Stimulated activated CD4-positive, alpha-beta T cell treated with anti-CD3 and anti-CD28 coated beads, Interleukin-1b, Interleukin-23, amount 100 ng/mL, for 1 hour (primary cell): ENCODE measurements at places on chromosomes 1 and 21.

DNA sequence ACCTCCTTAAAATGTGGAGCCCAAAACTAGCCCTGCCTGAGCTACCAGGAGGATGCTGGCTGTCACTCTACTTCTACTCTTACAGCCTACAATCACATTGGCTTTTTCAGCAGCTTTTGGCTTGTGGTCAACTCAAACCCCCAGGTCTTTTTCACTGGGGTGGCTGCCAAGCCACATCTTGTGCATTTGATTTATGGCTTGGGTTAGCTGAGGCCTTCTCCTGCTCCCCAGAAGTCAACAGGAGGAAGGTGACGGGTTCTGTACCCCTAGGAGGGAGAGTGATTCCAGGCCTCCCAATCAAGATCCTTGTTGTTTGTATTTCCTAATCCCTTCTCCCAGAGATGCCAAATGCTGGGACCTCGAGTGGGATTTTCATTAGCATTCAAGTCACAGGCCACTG is 124.3 kb downstream of the LACTBL1 start:
- no peak for DNase-seq

DNA sequence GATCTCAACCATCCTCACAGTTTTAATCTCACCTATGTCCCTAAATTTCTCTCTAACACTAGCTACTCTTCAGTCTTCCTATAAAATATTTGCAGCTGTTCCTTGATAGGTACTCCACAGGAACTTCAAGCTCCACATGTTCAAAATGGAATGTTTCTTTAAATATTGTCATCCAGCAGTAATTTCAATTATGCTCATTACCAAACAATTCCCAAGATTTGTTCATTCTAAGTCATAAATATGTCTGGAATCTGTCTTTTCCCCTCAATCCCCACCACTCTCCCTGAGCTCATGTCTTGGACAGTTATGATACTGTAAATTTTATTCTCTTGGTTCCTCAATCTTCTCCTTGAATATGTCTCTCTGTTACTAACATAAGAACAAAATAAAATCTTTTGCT is 214.4 kb downstream of the NRIP1 start:
- no peak for DNase-seq

DNA sequence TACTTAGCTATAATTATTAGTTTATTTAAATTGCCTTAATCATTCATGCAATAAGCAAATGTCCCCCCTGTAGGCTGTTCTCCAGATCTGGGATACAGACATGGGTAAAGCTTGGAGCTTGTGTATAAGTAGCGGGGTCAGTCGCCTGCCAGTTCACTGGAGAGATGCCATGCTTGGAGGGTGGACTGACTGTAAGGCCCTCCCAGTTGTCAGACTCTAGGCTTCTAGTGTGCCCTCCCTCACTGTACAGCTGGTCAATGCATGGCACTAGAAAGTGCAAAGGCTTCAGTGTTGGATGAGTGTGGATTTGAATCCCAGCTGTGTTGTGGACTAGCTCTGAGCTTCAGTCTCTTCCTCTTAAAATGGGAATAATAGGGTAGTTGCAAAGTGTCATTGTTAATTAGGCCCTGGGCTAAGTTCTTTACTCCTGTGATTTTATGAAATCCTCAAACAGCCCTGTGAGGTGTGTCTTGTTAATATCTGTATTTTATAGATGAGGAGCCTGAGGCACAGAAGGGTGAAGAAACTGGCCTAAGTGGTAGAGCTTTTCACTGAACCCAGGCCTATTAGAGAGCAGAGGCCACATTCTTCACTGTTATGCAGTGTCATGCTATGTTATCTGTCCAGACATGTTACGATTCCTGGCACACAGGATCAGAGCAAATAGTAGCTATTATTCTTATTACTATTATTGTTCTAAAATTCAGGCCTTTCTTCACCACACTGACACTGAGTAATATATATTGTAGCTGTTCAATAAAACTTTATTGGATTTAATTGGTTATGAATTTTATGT is 85.9 kb downstream of the ROR1 start:
- DNase-seq = no peak

GRCh38 chr1:89633800-89634625 is 1.1 kb downstream of the LRRC8C start:
- no peak for DNase-seq

- no peak for DNase-seq
Measured at GRCh38 chr21:35234725-35235124, 185.6 kb upstream of the RUNX1 start.

DNA sequence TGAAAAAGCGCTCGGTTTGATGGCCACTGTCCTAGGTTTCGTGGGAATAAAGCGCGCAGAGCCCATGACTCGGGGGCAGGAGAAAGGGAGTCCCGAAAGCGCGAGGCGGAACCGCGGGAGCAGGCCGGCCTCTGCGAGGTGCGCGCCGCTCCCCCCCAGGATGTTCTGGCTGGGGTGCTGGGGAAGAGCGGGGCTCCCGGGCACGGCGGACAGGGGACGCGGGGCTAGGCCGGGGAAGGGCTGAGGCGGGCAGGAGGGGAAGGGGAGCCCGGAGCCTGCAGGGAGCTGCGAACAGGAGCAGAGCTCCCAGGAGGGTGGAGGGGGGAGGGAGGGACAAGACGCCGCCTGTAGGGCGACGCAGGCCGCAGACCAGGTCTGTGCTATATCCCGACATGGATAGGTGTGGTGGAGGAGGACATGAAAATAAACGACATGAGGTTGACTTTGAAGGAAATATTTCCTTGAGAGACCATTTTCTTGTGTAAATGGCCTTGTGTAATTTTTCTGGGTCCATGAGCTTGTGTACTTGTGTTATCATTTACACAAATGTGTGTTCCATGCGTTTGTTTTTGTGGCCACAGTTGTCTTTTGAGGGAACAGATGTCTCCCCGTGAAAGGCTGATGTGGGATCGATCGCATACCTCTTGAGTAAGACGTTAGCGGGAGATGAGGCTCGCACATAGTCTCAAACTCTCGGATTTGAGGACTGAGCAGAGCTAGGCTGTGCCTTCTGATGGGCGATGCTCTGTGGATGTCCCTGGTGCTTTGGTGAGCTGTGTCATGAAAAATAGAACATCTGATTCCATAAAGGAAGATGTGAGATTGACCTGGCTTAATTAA is 1.3 kb downstream of the PCNT start:
- no peak for DNase-seq

DNA sequence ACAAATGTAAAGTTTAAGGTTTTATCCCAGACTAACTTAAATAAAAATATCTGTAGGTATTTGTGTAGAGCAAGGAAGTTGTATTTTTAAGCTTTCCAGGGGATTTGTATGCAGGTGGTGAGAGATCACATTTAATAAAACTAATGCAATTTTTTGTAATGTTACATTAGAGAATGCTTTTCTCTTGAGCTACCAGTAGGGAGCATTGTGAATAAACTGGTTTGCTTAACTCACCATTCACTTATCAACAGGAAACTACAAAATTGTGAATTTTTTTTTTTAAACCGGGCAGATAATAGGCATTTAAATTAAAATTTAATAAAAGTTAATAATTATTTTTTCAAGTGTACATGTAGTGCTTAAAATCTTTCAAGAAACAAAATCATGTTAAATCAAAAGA is 78.6 kb downstream of the IVNS1ABP start:
- no peak for DNase-seq

GRCh38 chr1:53134961-53135734 is 7.3 kb downstream of the SLC1A7 start:
- no peak for DNase-seq

DNA sequence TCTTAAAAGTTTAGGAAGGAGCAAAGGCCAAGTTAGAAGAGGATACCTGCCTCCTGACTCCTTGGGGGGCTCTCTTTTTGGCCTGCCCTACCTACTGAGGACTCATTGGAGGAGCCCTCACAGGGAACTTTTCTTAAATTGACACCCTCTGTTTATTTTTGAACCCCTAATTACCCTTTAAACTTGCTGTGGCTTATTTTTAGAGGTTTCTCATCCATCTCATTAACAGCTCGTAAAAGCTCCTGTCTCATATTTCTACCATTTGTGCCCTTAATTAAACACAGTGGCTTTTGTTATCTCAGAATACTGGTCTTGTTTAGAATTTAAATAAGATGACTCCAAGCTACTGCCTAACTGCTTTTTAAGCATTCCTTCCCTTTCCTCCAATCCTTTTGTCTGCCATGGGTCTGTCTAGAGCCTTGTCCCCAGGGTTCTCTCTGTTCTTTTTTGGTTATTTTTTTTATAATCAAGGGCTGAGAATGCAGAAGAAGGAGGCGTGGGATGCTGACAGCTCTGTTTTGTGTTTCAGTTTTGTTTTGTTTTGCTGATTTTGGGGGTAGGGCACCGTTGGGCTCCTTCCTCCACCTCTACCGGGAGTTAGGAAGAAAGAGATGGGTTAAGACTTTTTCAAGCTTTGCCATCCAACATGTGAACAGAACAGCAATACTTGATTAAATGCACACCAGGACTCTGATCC is 78.0 kb downstream of the SYT6 start:
- DNase-seq = no peak

GRCh38 chr1:8671306-8671917 is 146.0 kb downstream of the RERE start:
- DNase-seq = no peak

DNA sequence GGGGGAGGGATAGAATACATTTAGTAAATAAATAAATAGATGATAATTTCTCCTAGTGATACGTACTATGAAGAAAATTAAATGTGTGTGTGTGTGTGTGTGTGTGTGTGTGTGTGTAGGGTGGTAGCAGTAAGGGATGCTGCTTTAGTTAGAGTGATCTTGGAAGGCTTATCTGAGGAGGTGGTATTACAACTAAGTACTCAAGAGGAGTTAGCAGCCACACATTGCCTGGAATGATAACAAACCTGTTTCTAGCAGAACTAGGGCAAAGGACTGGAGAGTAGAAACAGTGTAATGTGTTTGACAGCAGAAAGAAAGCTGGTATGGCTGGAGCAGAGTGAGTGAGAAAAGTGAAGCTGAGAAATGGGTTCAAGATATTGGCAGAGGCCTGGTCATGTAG is 58.3 kb upstream of the FASLG start:
- DNase-seq = no peak

GRCh38 chr1:24996983-24997893 is 67.2 kb upstream of the RUNX3 start:
- no peak for DNase-seq

- DNase-seq = no peak
Measured at GRCh38 chr1:45621501-45621836, 2.4 kb downstream of the CCDC17 start.

- DNase-seq = no peak
Measured at GRCh38 chr21:22356663-22357062, 1358.5 kb downstream of the NCAM2 start.

GRCh38 chr1:35046730-35047129 is 15.0 kb upstream of the ZMYM6 start:
- no peak for DNase-seq

GRCh38 chr21:33063907-33064622 is 5.9 kb upstream of the OLIG1 start:
- no peak for DNase-seq

DNA sequence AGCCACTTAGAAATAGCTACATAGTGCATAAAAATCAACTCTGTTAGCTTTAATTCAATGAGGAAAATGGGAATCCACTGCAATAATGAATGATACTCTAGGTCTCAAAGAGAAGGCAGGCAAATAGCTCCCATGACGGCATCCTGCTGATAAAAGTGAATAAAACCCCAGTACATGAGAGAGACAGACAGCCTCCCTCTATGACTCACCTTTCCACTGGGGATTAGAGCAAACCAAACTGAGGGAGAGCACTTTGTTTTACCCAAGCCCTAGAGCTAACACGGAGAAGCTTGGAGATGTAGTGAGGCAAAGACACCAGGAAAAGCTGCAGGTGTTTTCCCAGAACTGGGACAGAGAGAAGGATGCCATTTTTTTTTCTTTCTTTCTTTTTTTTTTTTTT is 621.9 kb downstream of the LRRIQ3 start:
- DNase-seq = no peak

DNA sequence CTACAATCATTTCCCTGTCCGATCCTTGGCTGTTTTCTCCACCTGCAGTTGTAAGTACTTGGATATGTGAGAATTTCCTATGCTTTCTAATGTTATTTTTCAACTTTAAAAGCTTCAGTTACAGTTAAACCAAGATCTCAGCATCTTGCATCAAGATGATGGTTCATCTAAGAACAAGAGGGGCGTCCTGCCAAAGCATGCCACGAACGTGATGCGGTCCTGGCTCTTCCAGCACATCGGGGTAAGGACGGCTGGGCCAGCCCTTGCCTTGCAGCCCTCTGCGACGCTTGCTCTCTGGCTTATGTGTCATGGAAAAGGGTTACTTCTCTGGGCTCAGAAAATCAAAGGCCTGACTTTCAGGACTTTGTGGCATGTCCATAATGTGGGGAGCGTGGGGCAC is 46.8 kb downstream of the PKNOX1 start:
- DNase-seq = no peak

DNA sequence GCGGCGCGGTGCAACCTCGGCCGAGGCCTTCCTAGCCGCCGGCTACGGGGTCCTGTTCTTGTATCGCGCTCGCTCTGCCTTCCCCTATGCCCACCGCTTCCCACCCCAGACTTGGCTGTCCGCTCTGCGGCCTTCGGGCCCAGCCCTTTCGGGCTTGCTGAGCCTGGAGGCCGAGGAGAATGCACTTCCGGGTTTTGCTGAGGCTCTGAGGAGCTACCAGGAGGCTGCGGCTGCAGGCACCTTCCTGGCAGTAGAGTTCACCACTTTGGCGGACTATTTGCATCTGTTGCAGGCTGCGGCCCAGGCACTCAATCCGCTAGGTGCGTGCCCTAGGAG is 379 bp downstream of the PPCS start:
- DNase-seq = peak; percentile 10

DNA sequence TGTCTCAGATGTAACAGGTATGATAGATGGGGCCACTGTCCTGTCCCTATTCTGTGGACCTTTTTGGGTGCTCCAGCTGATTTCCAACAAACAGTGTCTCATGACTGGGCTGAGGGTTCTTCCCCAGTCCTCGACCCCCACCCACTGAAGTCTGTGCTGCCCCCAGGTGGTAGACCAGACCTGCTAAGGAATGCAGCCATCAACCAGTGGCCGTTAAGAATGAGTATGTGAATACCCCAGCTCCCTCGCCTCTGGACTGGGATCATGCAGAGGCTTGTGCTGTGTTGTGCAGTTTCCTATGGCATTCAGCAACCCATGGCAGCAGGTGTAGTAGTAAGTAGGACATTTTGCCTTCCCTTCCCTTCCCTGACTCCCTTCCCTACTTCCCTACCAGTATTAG is 183.1 kb upstream of the KAZN start:
- DNase-seq = no peak

DNA sequence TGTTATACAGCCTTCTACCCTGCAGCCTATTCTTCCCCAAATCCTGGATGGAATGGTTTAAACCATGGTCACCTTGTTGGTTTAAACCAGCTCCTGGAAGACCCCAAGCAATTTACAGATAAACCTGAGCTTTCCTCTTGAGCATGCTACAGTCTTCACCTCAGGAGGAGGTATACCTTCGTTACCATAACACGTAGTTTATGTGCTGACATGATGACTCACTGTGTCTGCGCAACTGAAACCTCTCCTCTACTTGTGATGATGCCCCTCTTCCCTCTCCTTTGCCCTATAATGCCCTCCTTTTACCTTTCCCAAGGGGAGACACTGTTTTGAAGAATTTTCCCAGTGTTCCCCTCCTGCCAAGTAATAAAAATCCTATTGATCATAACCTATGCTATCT is 457.3 kb upstream of the RGS18 start:
- no peak for DNase-seq
